ENCODE measurements at places on chromosomes 13 and 19. TPM values are rescaled to one million over a fixed set of nuclear protein-coding genes. Genes with fewer than 3 reads are reported as not detected.

Gene FOXA3
- total RNA-seq: not detected

Gene ZIM2
- total RNA-seq: not detected

Gene RXFP2
- 0.14 TPM for total RNA-seq

Gene SUGT1
- 53.3 TPM for total RNA-seq

Gene MAMSTR
- total RNA-seq: under 0.01 TPM

Gene ADGRE1
- 0.22 TPM for total RNA-seq

Gene FCHO1
- 1.3 TPM for total RNA-seq

Gene HTR2A
- total RNA-seq: not detected

Gene SIGLEC10
- 0.14 TPM for total RNA-seq

Gene ZIK1
- total RNA-seq: 15.3 TPM

Gene CYP4F8
- total RNA-seq: not detected

Gene RPS5
- 1,689 TPM for total RNA-seq

Gene FBXO27
- 3.3 TPM for total RNA-seq

Gene OR7E24
- not detected for total RNA-seq

Gene GFY
- total RNA-seq: not detected

Gene CGB5
- total RNA-seq: not detected

Gene LGI4
- not detected for total RNA-seq

Gene SYT5
- total RNA-seq: not detected

Gene RAB20
- total RNA-seq: 11.2 TPM

All from placental pericyte (primary cell).